ENCODE measurements at places on chromosomes 12 and 14.

GRCh38 chr14:69346710-69347109 is 51.4 kb downstream of the ERH start:
- peak; percentile 9 for DNase-seq

DNA sequence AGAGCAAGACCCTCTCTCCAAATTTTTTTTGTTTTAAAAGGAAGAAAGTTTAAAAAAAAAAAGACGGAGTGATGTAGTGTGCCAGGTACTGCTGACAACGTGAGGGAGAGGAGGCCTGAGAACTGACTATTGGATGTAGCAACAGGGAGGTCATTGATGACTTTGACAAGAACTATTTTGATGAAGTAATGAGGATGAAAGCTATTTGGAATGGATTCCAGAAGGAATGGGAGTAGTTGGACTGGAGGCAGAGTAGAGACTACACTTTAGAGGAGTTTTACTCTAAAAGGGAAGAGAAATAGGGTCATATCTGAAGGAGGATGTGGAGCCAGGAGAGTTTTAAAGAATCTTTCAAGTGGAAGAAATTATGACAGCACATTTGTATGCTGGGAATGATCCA is 27.8 kb upstream of the SLC38A2 start:
- no peak for DNase-seq

DNA sequence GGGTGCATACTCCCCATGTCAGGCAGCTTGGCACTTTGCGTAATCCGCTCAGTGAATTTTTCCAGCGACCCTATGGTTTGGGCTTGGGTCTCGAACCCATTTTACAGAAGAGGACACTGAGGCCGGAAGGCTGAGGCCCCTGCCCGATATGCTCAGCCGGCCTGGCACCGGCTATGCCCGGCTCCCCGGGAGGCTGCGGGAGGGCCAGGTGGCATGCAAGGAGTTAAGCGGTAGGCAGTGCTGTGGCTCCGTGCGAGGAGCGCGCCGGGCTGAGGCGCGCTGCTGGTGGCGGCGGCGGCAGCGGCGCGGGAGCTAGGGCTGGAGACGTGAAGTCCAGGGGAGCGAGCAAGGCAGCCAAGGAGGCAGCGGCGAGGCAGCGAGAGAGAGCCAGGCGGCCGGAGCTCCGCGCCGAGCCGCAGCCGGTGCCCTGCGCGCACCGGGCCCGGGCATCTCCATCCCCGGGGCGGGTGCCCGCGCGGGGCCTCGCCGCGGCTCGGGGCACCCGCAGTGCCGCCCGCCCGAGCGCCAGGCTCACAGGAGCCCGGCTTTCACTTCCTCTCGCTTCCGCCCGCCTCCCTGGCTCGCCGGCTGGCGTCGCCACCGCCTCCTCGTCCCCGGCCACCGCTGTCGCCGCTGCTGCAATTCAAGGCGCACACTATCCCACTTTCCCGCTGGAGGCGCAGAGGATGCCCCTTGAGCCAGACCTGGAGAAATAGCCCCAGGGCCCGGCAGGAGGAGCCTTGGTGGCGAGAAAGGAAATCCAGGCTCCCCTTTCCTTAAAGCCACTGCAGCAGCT is at the start of gene WSCD2:
WSCD2 (plus strand) TSS at position 272 of the 796 bp plus-strand sequence. CDS start 66,545 bp downstream, outside the sequence.
- DNase-seq = no peak

GRCh38 chr14:76975812-76976211 is 52.7 kb downstream of the IRF2BPL start:
- DNase-seq = no peak

DNA sequence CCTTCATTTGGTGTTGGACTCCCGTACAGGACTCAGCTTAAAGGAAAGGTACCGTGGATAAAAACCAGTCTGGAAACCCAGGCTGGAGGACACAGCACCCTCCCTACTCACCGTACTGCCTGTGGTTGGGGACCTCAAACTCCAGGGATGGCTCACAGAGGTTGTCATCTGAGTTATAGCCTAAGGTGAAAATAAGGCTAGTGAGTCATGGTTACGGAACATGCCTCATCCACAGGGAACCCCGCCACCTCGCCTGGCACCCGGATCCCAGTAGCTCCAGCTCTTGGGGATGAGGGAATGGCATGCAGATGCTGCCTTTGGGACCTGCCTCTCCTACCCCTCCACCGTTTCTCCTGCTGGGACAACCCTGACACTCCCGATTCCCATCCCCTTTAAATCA is 36.8 kb upstream of the GPR68 start:
- DNase-seq = no peak

- DNase-seq = no peak
These were observed 25.8 kb downstream of the RIN3 start for GRCh38 chr14:92539419-92539818.

GRCh38 chr12:93008044-93008778 is 79.1 kb upstream of the EEA1 start:
- DNase-seq = peak; percentile 15

- peak; percentile 90 for DNase-seq
These were observed 10.3 kb upstream of the ERP27 start for GRCh38 chr12:14948672-14949071.

DNA sequence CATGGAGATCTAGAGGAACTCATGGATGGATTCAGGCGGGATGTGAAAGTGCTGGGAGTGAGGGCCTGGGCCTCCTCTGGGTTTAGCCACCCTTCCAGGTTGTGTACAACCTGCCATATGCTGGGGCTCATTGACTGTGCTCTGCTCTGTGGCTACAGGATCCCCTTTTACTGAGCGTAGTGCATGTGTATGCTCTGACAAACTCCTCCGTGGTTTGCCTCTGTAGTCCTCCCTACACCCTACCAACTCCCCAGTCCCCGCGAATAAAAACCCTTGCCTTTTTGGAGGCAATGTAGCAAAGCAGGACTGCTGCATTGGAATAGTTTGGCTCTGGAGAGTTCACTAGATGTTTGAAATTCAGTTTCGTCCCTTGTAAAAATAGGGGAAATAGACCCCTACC is 17.4 kb downstream of the JDP2 start:
- DNase-seq = no peak

GRCh38 chr12:113371808-113372207 is 13.4 kb downstream of the PLBD2 start:
- no peak for DNase-seq

DNA sequence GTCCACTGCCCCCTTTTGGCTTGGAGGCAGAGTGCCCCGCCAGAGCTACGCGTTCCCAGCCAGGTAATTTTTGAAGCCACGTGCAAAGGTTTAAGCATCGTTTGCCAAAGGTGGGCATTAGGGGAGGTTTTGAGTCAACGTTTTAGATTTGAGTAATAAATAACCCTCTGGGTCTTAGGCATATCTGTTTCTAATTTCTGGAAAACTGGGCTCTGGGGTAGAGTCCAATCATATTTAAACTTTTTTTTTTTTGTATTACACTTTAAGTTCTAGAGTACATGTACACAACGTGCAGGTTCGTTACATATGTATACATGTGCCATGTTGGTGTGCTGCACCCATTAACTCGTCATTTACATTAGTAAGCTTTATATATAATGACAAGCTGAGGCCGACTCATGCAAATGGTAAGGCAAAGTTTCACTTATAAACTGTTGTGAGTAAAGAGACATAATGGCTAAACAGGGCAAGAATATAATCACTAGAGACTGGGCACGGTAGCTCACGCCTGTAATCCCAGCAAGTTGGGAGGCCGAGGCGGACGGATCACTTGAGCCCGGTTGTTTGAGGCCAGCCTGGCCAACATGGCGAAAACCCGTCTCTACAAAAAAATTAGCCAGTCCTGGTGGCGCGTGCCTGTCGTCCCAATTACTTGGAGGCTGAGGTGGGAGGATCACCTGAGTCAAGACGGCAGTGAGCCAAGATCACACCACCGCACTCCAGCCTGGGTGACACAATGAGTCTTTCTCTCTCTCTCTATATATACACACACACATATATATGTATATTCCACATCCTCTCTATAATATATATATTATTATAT is 491 bp upstream of the NR2C1 start:
- DNase-seq = no peak

GRCh38 chr12:94649349-94650142 is 811 bp downstream of the TMCC3 start:
- DNase-seq = no peak

GRCh38 chr12:117255386-117255785 is 65.1 kb upstream of the FBXO21 start:
- DNase-seq = no peak

DNA sequence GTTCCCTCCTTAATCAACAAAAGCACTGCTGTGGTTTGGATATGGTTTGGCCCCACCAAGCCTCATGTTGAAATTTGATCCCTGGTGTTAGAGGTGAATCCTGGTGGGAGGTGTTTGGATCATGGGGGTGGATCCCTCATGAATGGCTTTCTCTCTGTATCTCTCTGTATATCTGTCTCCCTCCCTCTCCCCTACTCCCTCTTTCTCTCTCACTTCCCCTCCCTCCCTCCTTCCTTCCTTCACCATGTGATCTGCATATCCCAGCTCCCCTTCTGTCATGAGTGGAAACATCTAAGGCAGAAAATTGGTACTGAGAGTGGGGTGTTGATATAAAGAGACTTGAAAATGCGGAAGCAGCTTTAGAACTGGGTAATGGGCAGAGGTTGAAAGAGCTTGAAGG is 5.2 kb downstream of the GSKIP start:
- DNase-seq = no peak

DNA sequence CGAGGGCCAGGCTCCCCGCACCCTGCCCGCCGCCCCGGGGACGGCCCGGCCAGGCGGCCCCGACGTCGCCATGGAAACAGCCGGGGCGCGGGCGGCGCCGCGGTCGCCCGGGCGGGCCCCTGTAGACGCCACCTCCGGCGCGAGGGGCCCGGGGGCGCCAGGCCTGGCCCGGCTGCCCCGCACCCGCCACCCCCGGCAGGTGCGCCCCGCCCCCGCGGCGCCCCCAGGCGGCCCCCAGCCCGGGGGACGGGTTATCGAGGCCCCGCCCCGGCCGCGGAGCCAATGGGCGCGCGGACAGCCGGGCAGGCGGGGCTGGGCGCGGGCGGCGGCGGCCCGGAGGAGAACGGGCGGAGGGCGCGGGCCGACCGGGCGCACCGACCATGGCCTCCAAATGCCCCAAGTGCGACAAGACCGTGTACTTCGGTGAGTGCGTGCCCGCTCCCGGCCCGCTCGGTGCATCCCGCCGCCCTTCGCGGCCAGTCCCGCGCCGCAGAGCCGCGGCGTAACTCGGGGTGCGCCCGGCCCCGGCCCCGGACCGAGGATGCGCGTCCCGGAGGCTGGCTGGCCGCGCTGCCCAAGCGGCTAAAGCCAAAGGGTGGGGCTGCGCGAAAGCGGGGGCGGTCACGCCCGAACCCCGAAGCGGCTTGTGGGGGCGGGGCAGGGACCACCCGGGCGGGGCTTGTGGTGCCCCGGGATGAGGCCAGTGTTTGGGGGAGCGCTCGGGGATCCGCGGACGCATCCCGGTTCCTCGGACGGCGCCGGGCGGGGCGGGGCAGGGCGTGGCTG is at the start of gene CRIP2:
CRIP2 (plus strand) TSS at position 339 of the 786 bp plus-strand sequence; CDS start at position 381, 42 bp downstream.
- no peak for DNase-seq

DNA sequence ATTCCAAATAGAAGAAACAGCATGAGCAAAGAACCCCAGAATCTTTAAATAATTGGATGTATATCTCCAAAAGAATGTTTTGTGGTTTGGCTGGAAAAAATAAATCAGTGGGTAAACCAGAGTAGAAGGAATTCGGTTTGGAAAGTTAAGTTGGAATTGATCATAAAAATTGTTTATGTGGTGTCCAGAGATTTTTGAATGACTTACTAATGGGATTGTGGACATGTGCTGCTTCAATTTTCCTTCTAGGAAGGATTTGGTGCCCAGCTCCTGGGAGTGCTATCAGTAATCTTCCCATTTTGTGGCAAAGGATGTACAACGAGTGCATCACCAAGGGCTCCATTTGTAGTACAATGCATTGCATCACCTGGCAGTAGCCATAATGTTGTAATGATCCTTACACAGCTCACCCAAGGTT is 224.8 kb downstream of the SLC16A7 start:
- no peak for DNase-seq

GRCh38 chr12:62588916-62589315 is 122.3 kb downstream of the MON2 start:
- no peak for DNase-seq

- no peak for DNase-seq
These were observed 15.3 kb upstream of the DGLUCY start for GRCh38 chr14:91098591-91098990.

GRCh38 chr14:37900561-37900960 is 305.1 kb downstream of the TTC6 start:
- DNase-seq = no peak

GRCh38 chr12:78244916-78245507 is 414.3 kb downstream of the NAV3 start:
- no peak for DNase-seq

GRCh38 chr14:100770046-100770445 is 43.4 kb downstream of the DLK1 start:
- DNase-seq = no peak

DNA sequence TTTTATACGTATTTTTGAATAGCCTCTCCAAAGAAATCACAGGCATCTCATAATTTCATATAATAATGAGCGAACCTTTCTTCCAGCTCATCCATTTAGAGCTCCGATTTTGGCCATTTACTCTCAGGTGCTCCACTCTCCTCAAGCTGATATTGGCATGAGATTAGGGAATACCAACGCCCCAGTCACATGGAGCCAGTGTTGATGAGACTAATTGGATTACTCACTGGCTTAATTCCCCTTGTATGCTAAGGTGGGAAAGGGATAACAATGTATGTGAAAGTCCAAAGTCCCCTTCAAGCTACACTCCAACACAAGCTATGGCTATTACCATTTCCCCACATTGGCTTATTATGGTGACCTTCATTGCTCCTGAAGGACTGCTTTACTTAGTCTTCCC is 76.6 kb upstream of the NAV3 start:
- DNase-seq = no peak

DNA sequence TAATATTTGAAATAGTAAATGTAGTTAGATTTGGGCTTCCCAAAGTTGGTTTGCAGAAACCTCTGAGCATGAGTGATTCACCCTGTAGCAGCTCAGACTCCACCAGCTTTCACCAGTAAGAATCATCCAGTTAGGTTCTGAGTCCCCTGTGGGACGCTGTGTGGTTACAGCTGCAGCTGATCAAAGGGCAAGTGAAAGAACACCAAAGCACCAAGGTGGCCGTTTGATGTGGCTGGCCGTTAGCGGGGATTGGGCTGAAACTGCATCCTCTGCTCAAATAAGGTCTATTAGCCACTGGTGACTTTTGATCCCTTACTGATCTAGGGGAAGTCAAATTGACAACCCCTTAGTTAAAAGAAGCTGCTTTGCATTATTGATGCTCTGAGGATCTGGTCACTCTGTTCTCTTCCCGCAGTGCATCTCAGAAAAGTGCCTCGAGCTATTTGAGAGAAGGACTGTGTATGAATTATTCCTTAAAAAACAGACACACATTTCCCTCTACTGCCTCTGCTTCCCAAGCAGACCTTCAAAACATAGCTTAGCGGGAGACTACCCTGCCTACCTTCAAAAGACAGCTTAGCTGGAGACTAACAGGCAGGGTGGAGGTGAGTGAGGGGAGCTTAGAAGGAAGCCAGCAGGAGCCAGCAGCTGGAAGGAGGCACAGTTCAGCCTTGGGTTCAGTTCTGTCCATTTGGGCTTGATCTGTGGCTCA is 3.7 kb downstream of the ABHD12B start:
- peak; percentile 77 for DNase-seq

GRCh38 chr12:30466093-30466585 is 229.5 kb downstream of the IPO8 start:
- no peak for DNase-seq

GRCh38 chr12:71166862-71167496 is 9.2 kb upstream of the TSPAN8 start:
- DNase-seq = no peak

Measured in activated CD4-positive, alpha-beta T cell treated with anti-CD3 and anti-CD28 coated beads, Interleukin-2, Interleukin-4, amounts not matched to agents 100 ng/mL and 50 ng/mL, durations not matched to agents 16 hours and 8 hours (primary cell).